NCI-H2107 (cell line): ENCODE measurements at places on chromosomes 12 and 14.

DNA sequence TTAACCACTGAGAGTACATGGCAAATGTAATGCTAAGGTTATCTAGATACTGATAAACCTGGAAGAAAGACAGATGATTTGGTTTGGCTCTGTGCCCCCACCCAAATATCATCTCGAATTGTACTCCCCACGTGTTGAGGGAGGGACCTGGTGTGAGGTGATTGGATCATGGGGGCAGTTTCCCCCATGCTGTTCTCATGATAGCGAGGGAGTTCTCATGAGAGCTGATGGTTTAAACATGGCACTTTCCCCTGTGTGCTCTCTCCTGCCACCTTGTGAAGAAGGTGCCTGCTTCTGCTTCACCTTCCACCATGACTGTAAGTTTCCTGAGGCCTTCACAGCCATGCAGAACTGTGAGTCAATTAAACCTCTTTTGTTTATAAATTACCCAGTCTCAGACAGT is 14.2 kb downstream of the NOXRED1 start:
- DNase-seq, result no peak

- DNase-seq, result no peak
Measured at GRCh38 chr12:107344035-107344808, 250.9 kb upstream of the CRY1 start.

DNA sequence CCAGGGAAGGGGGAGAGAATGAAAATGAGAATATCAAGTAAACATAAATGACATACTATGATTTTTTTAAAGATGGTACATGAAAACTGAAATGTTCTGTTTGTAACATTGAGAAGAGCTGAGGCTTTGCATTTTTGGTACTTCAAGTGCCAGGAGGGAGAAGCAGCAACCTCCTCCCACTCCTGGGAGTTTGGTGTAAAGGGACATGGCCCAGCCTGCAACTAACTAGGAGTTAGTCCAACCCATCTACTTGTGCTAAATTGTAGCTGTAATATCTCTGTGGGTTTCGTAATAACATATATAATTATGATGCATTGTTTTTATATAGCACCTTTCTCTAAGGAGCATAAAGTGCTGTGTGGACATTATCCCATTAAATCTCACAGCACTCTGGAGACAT is 517.5 kb downstream of the NELL2 start:
- no peak for DNase-seq

DNA sequence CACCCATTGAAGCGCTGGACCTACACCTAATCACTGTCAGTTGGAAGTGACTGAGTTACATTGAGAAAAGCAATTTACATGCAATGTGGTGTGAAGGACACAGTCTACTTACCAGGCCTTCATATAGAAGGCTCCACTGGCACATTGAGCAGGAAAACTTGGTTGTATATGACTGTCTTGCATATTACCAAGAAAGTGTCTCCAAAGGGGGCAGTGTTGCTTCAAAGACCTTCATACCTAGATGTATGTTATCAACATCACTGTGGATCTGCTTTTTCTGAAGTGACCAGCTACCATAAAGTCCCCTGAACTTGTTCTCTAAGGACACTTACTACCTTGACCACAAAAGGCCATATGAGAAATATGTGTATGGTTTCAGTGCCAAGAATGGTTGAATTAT is 64.1 kb downstream of the NELL2 start:
- DNase-seq, result no peak

DNA sequence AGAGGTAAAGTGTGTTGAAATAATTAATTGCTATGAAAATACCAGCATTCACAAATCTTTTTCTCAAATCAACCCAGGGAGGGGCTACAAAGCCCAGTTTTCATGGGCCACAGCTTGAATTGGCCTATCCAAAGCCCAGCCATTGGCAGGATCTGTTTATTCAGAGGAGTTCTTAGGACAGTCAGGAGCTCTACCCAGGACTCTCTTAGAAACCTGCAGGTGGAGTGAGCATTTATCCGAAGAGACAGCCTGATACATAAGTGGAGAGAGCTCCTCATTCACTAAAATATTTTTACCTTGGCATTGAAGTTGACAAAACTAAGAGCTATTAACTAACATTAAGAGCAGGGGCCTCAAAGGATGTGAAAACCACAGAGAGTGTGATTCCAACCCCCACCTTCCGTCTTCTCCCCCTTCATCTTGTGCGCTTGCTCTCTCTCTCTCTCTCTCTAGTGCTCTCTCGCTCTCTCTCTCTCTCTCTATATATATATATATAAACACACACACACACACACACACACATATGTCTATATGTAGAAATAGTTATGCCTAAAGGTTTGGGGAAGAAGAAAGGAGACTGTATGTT is 315.5 kb downstream of the SNAPC1 start:
- no peak for DNase-seq

DNA sequence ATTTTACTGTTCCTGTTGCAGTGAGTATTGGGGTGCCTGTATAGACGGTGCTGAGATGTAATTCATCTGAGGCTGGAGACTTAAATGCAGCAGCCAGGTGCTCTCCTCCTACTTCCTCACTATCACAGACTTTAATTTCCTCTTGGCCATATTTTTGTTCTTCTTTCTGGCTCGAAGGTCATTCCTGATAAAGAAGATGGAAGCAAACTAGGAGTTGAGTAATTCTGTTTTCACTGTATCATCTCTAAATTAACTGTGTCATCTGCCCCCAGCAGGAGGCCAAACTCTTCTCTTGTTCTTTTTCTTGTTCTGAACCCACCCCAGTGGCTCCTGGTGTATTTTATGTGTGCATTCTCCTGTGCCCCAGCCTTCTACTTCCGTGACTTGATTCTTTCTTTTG is 141.7 kb upstream of the ARHGAP5 start:
- DNase-seq, result no peak

GRCh38 chr14:71135911-71136310 is 228.7 kb downstream of the PCNX1 start:
- DNase-seq, result no peak

DNA sequence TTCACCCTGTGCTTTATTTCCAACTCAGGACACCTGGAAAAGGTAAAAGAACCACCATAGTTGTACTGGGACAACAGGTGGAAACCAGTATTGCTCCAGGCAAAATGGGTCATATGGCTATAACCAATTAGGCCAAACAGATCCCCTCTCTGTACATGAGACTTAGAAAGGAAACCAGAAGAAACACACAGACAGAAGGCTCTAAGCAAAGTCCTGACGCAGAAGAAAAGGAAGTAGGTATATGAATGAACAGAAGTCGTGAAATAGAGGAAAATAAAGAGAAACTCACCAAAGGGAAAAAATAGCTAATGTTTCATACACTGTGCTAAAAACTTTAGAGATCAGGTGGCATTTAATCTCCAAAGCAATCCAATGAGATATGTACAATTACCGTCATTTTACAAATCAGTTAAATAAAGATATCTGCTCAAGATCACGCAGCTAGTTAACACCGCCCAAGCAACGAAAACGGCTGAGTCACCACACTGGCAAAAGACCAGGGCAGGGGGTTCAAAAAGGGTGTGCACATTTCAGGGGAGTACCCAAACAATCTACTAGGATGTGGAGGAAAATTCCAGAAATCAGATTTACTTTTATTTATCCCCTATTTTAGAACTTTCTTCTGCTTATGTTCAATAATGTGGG is 82.3 kb downstream of the ITPR2 start:
- DNase-seq, result no peak

- DNase-seq, result no peak
Measured at GRCh38 chr12:26112703-26113147, 12.1 kb downstream of the BHLHE41 start.

GRCh38 chr14:85428926-85429325 is 101.0 kb upstream of the FLRT2 start:
- DNase-seq, result no peak

GRCh38 chr14:45680531-45680930 is 427.5 kb upstream of the MIS18BP1 start:
- no peak for DNase-seq
